ENCODE measurements at places on chromosomes 16 and 17.

- no peak for DNase-seq
Observed at GRCh38 chr16:74501484-74502478, 80.5 kb upstream of the CLEC18B start.

DNA sequence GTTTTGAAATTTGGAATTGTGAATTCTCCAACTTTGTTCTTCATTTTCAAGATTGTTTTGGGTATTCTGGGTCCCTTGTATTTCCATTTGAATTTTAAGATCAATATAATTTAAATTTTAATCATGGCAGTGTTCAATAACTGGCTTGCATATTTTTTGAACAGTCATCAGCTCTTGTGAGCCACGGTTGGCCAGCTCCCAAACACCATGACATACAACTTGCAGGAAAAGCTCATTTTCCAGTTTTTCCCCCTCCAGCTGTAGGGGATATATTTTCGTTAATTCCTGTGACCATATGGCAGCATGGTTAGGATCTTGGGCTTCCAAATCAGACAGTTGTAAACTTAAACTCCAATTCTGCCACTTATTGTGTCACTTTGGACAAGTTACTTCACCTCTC is 690.1 kb downstream of the WWOX start:
- no peak for DNase-seq

- DNase-seq, result no peak
Observed at GRCh38 chr17:81272616-81273015, 22.5 kb downstream of the SLC38A10 start.

DNA sequence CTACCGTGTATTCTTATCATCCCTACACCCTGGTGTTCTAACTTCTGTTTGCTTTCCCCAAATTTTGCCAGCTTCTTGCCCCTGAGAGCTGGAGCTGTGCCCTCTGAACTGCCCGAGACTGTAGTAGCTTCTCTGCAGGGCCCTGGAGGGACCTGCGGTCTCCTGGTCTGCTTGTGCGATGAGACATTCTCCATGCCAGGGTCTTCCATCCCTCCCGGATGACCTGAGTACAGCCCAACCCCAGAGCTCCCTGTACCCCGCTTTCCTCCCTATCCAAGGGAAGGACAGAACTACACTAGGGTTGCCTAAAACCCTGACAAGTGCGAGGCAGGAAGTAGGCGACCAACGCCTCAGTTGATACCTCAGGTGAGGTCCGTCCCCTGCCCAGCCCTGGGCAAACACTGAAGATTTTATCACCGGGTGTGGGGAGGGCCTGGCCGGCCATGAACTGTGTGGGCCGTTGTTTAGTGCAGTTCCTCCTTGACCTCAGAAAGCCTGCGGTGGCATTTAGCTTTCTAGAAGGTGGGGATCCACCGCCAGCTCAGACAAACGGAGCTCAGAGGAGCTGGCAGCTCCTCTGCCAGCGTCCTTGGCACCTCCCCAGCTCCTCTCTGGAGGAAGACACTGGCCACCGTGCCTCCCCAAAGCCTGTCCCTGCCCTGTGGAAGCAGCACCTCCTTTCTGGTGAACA is 13.7 kb downstream of the CANT1 start:
- DNase-seq, result no peak

DNA sequence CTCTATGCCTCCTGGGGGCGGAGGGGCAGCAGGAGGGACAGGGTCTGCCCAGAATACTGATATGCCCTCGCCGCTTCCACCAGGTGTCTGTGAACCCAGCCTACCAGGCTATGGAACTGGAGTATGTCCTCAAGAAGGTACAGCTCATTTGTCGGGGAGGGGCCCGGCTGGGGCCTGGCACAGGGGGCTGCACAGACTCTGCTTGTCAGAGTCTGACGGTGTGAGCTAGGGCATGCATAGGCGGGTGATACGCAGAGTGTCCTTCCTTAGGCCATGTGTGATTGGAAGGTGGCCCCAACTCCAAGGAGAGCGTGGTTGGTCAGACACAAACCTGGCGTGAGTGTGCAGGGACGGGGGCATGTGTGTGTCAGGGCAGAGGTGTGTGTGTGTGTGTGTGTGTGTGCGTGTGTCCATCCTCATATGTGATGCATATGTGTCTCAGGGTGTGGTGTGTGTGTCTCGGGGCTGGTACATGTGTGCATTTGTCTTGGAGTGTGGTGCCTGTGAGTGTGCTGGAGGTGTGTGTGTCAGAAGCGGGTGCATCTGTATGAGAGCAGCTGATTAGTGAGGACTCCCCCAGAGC is 7.0 kb downstream of the CHAD start:
- no peak for DNase-seq

DNA sequence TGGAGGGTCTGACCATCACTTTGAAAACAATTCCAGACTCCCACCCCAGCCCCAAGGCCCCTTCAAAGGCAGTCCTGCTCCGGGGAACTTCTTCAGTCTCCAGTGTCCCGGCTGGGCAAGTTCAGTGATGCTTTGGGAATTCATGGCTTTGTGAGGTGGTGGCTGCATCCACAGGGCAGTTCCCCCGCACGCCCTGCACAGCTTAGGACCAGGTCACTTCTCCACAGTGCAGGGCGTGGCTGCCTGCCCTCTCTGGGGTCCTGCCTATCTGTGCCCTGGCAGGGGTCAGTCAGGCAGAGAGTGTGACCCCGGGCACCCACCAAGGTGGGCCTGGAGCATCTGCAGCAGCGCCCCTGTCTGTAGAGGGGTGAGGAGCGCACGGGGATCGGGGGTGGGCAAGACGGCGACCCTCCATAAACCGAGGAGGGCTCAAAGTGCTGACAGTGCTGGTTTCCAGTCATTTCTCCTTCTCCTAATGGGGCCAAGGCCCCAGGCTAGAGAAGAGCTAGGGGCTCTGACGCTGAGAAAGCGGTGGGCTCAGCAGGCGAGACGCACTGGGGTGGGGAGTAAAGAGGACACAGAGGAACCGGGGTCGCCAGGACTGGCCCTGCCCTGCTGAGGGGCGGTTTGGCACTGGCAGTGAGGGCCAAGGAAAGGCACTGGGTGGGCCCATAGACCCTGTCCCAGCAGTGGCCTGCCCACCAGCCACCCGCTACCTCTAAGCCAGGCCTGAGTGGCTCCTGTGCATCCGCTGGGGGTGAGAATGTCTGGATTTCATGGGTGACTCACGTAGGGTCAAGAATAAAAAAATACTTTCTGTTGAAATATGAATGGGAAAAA is 4.2 kb upstream of the ARHGAP27 start:
- DNase-seq, result no peak

GRCh38 chr16:30535777-30536190 is 1.1 kb upstream of the ZNF747 start:
- DNase-seq, result peak; percentile 70

- DNase-seq, result no peak
Observed at GRCh38 chr16:17379121-17379571, 91.6 kb downstream of the XYLT1 start.

GRCh38 chr17:76138234-76138895 is 2.7 kb downstream of the FOXJ1 start:
- DNase-seq, result no peak

- DNase-seq, result no peak
Observed at GRCh38 chr17:33603789-33604188, 310.7 kb upstream of the ASIC2 start.

DNA sequence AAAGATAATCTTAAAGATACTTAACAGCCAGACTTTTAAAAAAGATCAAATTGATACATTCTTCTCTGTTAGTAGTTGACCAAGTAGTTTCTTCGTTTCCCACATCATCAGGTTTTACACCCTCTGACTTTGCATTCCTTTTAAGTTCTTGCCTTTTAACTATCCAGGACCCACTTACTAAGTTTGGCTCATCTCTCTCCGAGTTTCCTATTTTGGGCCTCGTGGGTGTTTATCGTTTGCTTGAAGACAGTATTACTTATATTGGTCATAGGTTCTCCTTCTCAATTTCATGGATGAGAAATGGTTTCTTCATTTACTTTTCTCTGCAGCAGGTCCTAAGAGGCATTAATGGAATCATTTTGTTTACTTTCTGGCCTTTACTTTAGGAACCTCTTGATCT is 43.2 kb downstream of the RPA1 start:
- no peak for DNase-seq

GRCh38 chr16:60363566-60363965 is 1629.5 kb upstream of the GOT2 start:
- no peak for DNase-seq

DNA sequence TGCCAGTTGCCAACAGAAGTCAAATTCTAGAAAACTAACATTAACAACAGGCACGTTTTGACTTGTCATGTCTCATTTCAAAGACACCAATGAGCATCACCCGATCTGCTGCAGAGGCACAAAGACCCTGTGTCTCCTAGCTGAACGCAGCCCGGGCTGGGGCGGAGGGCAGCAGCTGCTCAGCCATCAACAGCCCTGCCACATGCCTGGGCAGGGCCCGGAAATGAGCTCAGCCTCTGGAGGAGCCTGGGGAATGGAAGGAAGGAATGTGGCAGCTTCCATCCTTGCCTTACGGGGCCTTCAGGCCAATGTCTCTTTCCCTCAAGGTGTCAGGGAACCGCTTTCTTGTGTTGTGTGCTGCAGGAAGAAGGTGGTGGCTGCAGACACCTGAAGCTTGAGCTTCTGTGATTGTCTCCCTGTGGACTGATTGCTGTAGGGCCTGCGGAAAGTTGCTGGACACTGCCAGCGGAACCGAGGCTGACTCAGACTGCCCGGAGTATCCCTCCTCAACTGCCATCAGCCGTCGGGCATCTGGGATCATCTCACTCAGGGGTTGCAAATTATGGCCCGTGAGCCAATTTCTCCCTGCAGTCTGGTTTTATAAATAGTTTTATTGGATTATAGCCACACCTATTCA is 7.3 kb downstream of the CDH13 start:
- DNase-seq, result no peak

GRCh38 chr17:50660042-50660886 is 25.6 kb downstream of the ABCC3 start:
- no peak for DNase-seq

DNA sequence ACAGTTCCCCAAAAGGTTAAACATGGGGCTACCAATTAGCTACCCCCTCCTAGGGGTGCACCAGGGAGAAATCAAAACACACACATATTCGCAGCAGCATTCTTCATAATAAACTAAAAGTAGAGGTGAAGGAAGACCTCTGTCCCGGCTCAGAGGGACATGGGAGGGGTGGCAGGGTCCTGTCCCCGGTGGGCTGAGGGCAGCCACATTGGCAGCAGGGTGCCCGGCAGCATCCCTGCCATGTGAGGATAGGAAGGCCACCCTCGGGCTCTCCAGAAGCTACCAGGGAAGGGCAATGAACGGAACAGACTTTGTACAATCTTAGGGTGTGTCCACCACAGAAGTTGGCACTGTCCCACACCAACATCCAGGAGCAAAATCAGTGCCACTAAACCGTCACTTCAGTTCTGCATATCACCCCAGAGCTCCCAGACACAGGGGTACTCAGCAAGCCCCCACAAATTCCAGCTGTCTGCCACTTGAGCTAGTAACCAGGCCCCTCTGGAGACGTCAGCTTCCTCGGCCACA is 3.1 kb upstream of the DNAH17 start:
- no peak for DNase-seq

- no peak for DNase-seq
Observed at GRCh38 chr16:50467559-50467942, 80.6 kb upstream of the NKD1 start.

DNA sequence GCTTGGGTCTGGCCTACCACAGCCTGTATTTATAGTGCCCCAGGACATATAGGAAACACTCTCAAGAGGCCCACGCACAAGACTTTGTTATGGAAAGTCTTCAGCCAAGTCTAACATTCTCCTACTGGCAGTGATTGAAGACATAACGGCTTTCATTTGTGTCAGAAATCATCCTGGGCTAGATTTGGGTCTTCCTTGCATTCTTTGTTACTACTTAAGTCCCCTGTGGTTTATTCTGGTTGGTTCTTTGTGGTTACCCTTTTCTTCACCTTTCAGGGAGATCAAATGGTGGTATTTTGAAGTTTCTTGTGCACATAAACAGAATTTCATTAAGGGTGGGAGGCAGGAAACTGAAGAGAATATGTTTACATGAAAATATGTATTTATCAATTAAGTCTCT is 37.7 kb downstream of the REXO5 start:
- DNase-seq, result no peak

GRCh38 chr17:7992924-7993323 is 9.5 kb upstream of the GUCY2D start:
- DNase-seq, result no peak

- no peak for DNase-seq
Observed at GRCh38 chr17:76714336-76714735, 3.6 kb upstream of the MXRA7 start.

- no peak for DNase-seq
Observed at GRCh38 chr16:27723711-27724481, 174.0 kb downstream of the KATNIP start.

- peak; percentile 75 for DNase-seq
Observed at GRCh38 chr16:28494121-28494851, at the start of gene APOBR. Gene APOBR (plus strand): TSS chr16:28494643. CDS start chr16:28494682, 39 bp downstream.

GRCh38 chr17:7404737-7405349 is 946 bp upstream of the TMEM256 start:
- DNase-seq, result peak; percentile 71

DNA sequence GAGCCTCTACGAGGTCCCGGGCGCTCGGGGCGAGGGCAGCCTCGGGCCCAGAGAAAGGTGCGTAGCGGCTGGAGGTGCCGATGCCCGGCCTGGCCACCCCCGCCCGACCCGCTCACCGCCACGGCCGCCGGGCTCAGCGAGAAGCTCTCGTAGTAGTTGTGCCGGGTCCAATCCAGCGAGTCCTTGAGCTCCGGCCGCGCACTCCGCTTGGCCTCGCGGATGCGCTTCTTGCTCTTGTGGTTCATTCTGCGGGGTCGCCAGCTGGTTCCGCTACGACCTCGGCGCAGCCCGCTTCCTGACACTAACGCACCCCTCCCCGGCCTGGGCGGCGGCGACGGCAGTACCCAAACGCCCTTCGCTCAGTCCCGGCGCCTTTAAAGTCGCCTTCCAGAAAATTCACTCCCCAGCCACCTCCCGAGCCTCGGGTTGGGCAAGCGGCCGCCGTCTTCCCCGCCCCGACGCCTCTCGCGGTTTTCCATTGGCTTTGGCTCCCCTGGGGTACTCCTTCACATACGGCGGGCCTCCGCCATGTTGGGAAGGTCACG is at the start of gene JMJD6:
TSS of gene JMJD6 (minus strand) at position 376 of the 545 bp plus-strand sequence. CDS start at position 245, 131 bp downstream.
- peak; percentile 93 for DNase-seq

DNA sequence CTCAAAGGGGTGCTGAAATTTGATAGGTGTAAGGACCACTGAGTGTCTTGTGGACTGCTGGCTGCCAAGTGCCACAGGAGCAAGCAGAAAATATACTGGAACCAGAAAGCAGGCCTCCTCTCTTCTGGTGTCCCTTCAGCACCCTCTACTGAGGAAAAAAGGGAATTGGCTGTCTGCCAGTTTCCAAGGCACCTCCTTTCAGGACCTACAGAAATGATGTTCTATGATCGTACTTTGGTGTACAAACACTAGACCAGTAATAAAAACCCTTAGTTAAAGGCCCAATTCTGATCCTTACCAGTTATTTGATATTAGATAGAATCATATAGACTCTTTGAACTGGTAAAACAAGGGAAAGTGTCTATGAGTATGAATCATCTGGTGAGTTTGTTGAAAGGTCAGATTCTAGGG is 35.8 kb upstream of the BCAS3 start:
- DNase-seq, result peak; percentile 8

DNA sequence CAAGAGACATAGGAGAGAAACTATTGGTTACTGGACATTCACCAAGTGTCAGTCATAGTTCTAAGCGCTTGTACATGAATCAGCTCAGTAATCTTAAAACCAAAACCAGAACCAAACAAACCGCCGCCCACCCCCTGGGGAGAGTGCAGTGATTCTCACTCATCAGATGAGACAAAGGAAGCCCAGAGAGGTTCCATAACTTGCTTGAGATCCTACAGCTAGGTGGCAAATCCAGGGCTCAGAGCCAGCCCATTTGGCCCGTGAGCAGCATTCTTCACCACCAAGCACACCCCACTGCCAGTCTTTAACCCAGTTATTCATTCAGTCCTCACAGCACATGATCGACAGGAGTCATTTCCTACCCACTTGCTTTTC is 37.2 kb upstream of the RGS9 start:
- DNase-seq, result peak; percentile 77
